Keratinocyte (primary cell): ENCODE measurements at places on chromosomes 4 and X. TPM values are rescaled to one million over a fixed set of nuclear protein-coding genes. Genes with fewer than 3 reads are reported as not detected.

DNA sequence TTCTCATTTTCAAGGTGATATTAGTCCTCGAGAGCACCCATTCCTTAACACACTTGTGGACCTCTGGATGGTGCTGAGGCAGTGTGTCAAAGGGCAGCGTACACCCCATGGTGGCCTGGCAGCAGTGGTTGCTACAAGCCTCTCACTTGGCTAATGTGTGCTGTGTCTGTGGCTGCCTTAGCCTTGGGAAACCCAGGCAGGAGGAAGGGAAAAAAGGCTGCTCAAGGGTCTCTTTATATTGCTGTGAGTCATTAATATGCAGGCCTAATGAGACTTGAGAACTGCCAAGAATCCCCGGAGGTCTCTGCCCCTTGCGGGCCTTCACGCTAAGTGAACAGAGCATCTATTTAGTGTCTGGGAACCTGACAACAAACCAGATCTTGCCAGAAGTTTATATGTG is 7.0 kb downstream of the PCDH10 start:
- H3K4me1 ChIP-seq = no peaks in the 10 kb centered on the region
- H3K4me3 ChIP-seq = no peak overlapping the region
- no peak for DNase-seq
- H3K27me3 ChIP-seq = peaks cover 25% of the 10 kb centered on the region
- H3K36me3 ChIP-seq = no peaks in the 10 kb centered on the region
- H3K27ac ChIP-seq = no peak overlapping the region

Gene ZNF157
- polyA plus RNA-seq = 0.06 to 0.12 TPM (median 0.06 TPM) in 3 replicates

GRCh38 chr4:139278912-139279759 is 889 bp downstream of the MGARP start:
- H3K36me3 ChIP-seq = no peaks in the 10 kb centered on the region
- DNase-seq = no peak
- peaks cover 8% of the 10 kb centered on the region for H3K27me3 ChIP-seq
- no peaks in the 10 kb centered on the region for H3K4me1 ChIP-seq
- no peak overlapping the region for H3K27ac ChIP-seq

Gene BBS12
- polyA plus RNA-seq = 2.3 to 2.5 TPM (median 2.4 TPM) in 3 replicates

Gene DUX4
- not detected in 3 replicates for polyA plus RNA-seq

- H3K36me3 ChIP-seq = no peaks in the 10 kb centered on the region
- H3K4me1 ChIP-seq = no peaks in the 10 kb centered on the region
- H3K27me3 ChIP-seq = no peaks in the 10 kb centered on the region
- DNase-seq = no peak
These were observed 96.1 kb downstream of the PRDM5 start for GRCh38 chr4:120826449-120826848.

GRCh38 chr4:38111717-38112116 is 151.5 kb downstream of the PTTG2 start:
- no peak for DNase-seq
- H3K4me1 ChIP-seq = no peaks in the 10 kb centered on the region
- no peaks in the 10 kb centered on the region for H3K27me3 ChIP-seq
- H3K27ac ChIP-seq = no peak overlapping the region
